Chondrocyte (in vitro differentiated cells): ENCODE measurements at places on chromosomes 7 and 10.

DNA sequence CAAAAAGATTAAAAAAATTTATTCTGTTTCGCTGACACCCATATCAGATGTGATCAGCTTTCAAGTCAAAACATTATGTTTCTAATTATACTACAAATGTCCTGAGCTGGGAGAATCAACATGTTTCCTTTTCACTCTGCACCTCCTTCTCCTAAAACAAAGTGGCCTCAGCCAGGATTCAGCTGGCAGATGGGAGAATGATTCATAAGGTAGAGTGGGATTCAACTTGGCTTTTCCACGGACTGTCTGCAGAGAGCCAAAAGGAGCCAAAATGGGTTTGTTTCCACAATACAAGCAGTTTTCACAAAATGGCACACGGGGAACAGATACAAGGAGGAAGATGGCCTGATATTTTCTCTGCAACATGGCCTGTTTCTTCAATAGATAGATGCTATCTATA is 376.5 kb upstream of the PRKCQ start:
- no peak for DNase-seq

- DNase-seq, result no peak
Observed at GRCh38 chr7:134945691-134946090, 40.6 kb upstream of the AGBL3 start.

DNA sequence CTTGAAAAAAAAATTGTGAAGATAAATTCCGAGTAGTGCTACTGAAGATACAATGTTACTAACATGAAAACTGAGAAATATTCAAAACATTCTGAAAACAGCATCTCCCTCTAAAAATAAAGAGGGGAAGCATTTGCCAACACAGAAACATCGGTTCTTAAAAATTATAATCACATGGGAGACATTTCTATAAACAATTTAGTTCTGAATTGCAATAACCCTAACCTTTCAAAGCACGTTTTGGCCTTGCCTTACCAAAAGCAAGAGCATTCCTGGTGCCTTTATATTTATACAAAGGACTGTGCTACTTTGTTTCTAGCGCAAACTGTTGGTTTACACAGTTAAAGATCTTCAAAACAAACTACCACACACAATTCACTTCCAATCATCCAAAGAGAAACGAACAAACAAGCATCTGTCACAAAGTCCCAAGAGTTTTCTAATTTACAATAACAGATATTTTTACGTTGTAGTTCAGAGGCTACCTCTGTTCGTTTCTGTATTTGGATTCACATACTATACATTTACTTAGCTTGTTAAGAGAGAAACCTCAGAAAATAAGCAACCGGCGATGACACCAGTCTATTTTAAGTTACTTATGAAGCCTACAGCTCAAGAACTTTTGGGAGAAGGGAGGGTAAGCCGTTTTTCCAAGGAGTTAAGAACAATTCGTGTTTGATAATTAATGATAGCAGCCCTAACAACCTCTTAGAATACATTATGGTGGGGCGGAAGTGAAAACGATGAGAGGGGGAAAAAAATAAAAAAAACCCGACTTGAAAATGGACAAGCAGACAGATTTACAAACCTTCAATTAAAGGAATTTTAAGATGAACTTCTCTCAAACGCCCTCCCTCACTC is 1.3 kb downstream of the ABI1 start:
- no peak for DNase-seq

DNA sequence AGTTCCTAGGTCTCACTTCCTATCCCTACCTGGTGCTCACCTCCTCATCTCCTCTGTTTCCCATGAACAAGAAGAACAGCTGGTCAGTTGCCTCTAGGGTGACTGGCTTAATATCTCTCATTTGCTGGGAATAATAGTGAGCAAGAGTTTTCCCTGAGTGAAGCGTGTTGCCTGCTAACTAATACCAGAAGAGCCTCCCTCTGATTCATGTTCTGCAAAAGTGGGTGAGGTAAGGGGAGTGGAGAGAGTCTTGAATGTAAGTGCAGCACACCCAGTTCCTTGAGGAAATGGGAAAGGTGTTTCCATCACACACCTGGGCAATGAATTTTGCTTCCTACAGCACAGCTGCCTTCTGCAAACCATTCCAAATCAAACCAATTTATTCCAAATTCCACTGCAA is 29.6 kb downstream of the FZD1 start:
- DNase-seq, result no peak

- DNase-seq, result no peak
Observed at GRCh38 chr7:111796671-111797070, 234.4 kb upstream of the IMMP2L start.
